Fibroblast of the aortic adventitia (primary cell): ENCODE measurements at places on chromosomes 13 and 19. TPM values are rescaled to one million over a fixed set of nuclear protein-coding genes. Genes with fewer than 3 reads are reported as not detected.
A peak's percentile ranks its signal among the peaks of the same experiment; 100 is the strongest.

GRCh38 chr13:42405665-42406390 is 133.9 kb downstream of the AKAP11 start:
- DNase-seq = peak; percentile 16

DNA sequence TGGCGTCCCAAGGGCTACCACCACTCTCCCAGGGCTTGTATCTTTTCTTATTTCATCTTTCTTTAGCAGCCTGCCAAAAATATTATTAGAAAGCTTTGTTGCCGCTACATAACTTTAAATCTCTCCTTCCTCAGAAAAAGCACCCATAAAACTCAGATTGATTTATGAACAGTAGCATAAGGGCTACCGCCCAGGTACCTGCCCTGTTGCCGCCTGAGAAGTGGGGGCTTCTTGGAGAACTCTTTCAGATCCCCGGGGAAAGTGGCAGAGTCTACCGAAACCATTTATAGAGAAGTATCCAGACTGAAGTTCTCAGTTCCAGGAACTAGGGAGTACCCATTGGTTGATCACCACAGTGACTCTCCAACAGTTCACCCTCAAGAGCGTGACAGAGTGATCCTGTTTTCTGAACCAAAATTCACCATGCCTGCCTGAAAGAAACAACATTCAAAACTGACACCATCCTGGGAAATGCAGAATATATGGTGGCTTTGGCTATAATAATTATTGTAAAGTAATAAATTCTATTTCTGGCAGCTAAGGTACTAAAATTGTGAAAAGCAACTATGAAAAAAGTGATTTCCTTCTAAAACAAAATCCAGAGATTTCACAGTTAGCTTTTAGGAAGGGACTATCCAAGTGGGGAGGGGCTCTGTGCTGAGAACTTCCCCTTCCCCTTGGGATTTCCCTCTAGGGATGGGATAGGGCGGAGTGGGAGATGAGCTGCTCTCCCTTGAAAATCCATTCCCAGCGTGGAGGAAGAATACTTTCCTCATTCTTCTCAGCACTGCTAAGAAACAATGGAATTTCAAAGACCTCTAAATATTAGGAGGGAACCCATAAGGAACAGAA is 877 bp upstream of the N4BP2L1 start:
- DNase-seq = no peak

DNA sequence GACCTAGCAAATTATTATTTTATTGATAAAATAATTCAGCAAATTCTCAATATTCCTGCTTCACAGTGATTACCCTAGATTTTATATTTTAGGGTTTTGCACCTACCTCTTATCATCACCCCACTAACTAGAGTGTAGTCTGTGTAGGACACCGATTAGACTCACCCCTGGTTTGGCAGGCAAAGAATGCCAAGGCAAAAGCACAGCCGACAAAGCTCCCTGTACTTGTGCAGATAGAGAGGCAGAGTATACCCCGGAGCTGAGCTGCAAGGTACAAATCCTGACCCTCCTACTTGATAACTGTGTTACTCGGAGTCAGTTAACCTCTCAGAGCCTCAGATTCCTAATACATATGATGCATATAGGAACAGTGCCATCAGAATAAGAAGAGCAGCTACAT is 225.7 kb downstream of the ENOX1 start:
- no peak for DNase-seq

DNA sequence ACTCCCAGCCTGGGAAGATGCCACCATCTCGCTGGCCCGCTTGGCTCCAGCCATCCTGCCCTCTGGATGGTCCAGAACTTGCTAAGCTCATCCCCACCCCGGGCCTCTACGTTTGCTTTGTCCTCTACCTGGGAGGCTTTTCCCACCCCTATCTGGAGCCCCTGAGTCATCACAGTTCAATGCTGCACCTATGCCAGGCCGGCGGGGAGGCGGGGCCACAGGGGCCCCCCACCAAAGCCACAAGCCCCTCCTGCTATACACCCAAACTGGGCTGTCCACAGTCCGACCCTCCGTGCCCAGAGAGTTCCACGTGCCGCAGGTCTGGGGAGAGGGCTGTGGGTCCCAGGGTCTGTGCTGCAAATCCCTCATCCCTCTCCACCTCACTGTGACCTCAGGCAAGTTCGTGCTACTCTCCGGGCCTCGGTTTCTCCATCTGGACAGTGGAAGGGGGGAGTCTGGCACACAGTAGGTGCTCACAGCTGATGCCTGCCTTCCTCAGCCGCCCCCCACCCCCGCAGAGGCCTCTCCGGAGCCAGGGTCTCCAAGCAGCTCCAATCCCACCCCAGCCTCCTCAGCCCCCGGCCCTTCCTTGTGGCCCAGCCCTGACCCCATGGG is 1.9 kb upstream of the TCF3 start:
- DNase-seq = no peak

DNA sequence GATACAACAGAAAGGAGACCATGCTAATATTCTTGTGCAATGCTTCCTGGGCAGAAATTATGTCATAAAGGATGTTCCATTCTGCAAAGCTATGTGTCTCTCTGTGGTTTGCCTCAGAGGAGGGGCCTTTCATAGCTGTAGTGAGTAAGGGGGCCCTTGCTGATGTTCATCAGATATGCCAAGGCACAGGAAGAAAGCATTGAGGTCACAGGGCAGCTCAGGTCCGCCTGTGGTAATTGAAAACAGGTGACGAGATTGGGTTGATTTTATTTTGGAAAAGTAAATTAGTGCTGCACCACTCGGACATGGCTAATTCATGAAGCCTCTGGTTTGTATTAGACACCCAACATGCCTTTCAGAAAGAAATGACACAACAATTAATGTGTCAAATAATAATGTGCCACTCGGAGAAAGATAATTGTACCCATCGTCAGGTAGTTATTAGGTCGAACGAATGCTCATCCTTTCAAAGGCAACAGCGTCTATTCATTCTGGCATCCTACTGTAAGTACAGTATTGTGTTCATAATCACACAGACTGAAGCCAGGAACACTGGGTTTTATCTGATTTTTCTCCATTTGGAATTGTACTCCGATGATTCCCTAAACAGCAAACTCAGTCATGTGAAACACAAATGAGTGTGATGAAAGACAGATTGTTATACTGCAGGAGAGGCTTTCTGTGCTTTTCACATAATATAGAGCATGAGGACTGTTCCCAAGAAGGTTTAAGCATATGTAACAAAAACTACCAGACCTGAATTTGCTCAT is 421.6 kb upstream of the KLF12 start:
- no peak for DNase-seq

- no peak for DNase-seq
Observed at GRCh38 chr13:101424381-101425155, 8.3 kb upstream of the NALCN start.

DNA sequence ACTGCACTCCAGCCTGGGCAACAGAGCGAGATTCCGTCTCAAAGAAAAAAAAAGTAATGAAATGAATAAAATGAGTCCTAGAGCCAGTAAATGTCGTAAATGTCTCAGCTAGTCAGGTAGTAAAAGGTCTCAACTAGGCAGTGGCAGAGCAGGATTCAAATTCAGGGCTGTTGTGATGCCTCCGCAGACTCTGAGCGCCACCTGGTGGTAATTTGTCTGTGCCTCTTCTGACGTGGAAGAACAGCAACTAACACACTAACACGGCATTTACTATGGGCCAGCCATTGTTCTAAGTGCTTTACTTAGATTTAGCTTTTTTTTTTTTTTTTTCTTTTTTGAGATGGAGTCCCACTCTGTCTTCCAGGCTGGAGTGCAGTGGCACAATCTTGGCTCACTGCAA is 30.2 kb downstream of the CYP2F1 start:
- peak; percentile 89 for DNase-seq

- peak; percentile 73 for DNase-seq
Observed at GRCh38 chr19:47013041-47013517, 6.6 kb upstream of the NPAS1 start.

- peak; percentile 7 for DNase-seq
Observed at GRCh38 chr19:57671124-57671895, 2.6 kb downstream of the ZSCAN4 start.

DNA sequence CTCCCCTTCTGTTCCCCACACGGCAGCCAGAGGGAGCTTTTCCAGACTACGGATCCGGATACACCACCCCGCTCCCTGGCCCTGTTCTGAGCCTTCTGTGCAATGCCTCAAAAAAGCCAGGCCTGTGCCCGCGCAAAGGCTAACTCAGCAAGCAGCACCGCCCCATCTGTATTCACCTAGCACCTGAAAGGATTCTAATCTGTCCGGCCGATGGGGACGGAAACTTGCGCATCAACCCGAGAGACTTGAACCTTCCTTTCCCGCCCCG is 589 bp downstream of the ZBTB45 start:
- peak; percentile 73 for DNase-seq

DNA sequence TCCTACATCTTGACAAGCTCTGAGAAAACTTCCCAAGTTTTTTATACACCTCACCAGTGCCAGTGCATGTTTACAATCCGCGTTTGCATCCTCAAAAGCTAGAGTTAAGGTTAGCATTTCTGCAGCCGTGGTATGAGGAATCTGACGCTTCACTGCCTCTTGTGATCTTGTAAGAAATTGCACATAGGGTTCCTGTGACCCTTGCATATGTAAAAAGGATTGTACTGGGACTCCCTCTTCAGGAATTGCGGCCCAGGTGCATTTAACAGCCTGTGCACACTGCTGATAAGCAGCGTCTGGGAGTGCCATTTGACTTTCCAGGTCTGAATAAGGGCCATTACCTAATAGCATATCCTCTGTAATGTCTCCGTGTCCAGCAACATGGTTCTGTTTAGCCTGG is 15.3 kb downstream of the FPR3 start:
- DNase-seq = peak; percentile 44

GRCh38 chr13:48476686-48477085 is 56.2 kb downstream of the RCBTB2 start:
- no peak for DNase-seq

The PAF1 gene
- total RNA-seq = 36.1 and 45.4 TPM in 2 replicates

The KCNRG gene
- 1.4 and 2.9 TPM in 2 replicates for total RNA-seq

The ZNF737 gene
- total RNA-seq = 4.8 and 15.0 TPM in 2 replicates

The AZU1 gene
- total RNA-seq = not detected in 2 replicates

The SH2D3A gene
- total RNA-seq = not detected in 2 replicates

The ZNF429 gene
- 5.5 and 7.5 TPM in 2 replicates for total RNA-seq

The IFNL2 gene
- total RNA-seq = not detected in 2 replicates

The ZNF808 gene
- total RNA-seq = 13.4 and 23.6 TPM in 2 replicates

The DIAPH3 gene
- total RNA-seq = 4.8 and 40.9 TPM in 2 replicates
